ENCODE measurements at places on chromosomes 13 and 19.

DNA sequence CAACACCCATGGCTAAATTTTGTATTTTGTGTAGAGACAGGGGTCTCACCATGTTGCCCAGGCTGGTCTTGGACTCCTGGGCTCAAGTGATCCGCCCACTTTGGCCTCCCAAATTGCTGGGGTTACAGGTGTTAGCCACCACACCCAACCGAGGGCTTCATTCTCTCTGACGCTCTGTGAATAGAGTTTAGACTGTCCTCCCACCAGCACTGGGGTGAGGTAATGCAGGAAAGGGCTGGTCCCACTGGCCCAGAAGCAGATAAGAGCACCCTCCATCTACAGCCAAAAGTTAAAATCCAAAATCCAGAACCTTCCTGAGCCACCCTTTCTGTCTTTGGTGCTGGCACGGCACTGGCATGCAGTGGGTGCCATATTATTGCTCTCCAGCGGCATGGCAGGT, 31.8 kb upstream of the HOMER3 start:
- no peak for DNase-seq

DNA sequence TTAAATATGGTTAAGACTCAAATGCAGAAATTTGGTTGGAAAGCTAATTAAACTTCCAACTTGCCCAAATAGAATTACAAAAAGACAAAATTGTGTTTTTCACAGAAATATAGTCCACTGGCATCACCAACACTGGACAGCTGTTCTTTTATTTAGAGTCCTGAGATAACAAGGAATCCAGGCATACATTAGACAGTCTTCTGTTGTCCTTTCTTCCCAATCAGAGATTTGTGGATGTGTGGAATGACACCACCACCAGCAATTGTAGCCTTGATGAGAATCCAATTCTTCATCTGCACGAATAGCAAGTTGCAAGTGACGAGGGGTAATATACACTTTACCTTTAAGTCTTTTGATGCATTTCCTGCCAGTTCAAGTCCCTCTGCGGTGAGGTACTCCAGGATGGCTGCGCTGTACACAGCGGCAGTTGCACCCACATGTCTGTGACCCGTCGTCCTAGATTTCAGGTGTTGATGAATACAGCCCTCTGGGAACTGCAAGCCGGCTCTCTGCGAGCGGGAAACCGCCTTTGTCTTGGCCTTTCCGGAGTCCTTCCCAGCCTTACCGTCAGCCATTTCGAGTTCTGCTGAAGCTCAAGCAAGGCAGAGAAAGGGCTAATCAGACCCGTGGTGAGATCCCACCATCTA, 14.7 kb downstream of the UBAC2 start:
- no peak for DNase-seq

- no peak for DNase-seq
These were observed 24.8 kb downstream of the C2CD4C start for GRCh38 chr19:383922-384798.

- no peak for DNase-seq
These were observed 21.2 kb downstream of the WTIP start for GRCh38 chr19:34502582-34503411.

GRCh38 chr13:76983676-76984075, 8.2 kb upstream of the CLN5 start:
- no peak for DNase-seq

DNA sequence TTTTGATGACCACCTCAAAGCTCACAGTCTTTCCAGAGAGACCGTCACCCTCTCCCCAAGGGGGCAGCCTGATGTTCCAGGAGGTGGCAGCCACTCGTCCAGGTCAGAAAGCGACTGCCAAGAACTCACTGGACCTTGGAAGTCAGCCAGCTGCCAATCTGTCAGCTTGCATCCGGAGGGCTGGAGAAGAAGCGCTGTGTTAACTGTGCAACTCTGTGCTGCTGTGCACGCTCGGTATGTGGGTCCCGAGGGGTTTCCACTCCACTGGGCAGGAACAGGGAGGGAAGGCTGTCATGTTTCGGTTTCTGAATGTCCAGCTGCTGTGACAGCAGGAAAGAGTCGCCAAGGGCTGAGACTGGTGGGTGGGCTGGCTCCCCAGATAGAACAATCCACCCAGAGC, 89.2 kb downstream of the CACNA1A start:
- no peak for DNase-seq

DNA sequence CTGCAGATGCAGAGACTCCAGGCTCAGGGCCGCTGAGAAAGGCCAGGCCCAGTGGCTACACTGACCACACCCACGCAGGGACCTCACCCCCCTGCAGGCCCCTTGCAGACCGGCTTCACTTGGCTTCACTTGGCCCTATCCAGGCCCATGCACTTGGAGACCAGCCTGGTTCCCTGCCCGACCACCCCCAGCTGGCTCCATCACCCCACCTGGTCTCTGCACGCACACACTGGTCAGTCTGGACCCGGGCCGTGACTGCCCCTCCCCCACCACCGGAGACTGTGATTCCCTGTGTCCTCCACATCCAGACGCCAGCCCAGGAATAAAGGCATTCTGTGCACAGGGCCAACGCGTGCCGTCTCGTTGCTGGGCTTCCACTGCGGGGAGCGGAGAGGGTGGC, 4.9 kb upstream of the EBI3 start:
- DNase-seq, result no peak

- DNase-seq, result peak; percentile 9
These were observed 1.9 kb downstream of the KLF12 start for GRCh38 chr13:74132152-74132775.

GRCh38 chr13:22761709-22762108, 419.1 kb upstream of the SGCG start:
- DNase-seq, result no peak

DNA sequence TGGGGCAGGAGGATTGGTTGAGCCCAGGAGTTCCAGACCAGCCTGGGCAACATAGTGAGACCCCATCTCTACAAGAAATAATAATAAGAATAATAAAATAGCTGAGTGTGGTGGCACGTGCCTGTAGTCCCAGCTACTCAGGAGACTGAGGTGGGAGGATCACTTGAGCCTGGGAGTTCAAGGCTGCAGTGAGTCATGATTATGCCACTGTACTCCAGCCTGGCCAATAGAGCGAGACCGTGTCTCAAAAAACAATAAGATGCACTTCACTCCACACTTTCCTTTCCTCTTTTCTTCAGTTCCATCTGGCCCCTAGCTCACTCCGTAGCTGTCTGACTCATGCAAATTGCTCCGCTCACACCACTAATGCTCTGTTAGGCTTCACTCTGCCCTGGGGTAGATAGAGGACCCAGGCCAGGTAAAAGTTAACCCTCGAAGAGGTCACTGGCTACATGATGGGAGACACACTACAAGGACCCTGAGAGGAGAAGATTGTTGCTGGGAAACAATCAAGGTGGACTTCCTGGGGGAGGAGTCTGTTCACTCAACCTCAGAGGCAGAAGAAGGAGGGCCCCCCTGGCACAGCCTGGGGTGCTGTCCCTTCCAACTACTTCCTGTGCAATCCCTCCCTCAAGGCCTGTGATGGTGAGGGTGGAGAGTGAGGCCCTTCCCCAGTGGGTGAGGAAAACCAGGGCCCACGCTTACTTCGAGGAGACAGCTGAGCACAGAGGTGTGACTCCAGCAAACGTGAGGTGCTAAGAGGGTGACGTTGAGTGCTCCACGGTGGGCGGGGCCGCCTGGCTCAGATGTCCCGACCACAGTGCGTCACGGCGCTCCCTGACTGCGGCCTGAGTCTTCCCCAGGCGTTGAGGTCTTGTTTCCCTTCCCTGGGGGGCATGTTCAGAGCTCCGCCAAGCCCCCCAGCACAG, 8.8 kb upstream of the TNFSF9 start:
- DNase-seq, result no peak

DNA sequence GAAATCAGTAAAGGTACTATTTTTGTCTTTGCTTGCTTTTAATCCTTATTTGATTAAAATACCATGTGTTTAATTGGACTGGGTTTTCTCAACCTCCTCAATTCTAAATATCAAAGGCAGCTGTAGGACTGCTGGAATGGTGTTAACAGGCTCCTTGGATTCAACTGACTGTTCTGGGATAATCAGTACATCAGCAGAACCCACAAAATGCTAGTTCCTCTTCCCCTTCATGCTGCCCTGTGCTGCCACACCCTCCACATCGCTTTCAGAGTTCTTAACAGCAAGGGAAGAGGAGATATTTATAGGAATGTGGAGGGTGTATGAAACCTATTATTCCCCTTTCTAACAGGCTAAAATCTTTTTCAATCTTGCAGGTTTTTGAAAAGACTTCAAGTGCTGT, 82.4 kb downstream of the KCTD12 start:
- DNase-seq, result no peak

- no peak for DNase-seq
These were observed 8.7 kb upstream of the CREB3L3 start for GRCh38 chr19:4144666-4145249.

GRCh38 chr13:93080166-93080565, 146.4 kb upstream of the GPC6 start:
- no peak for DNase-seq

GRCh38 chr13:105063676-105064075, 1471.8 kb downstream of the EFNB2 start:
- DNase-seq, result no peak
